ENCODE measurements at places on chromosomes 4 and X.

- no peak for DNase-seq
Measured at GRCh38 chrX:50865311-50865710, 45.2 kb upstream of the BMP15 start.

DNA sequence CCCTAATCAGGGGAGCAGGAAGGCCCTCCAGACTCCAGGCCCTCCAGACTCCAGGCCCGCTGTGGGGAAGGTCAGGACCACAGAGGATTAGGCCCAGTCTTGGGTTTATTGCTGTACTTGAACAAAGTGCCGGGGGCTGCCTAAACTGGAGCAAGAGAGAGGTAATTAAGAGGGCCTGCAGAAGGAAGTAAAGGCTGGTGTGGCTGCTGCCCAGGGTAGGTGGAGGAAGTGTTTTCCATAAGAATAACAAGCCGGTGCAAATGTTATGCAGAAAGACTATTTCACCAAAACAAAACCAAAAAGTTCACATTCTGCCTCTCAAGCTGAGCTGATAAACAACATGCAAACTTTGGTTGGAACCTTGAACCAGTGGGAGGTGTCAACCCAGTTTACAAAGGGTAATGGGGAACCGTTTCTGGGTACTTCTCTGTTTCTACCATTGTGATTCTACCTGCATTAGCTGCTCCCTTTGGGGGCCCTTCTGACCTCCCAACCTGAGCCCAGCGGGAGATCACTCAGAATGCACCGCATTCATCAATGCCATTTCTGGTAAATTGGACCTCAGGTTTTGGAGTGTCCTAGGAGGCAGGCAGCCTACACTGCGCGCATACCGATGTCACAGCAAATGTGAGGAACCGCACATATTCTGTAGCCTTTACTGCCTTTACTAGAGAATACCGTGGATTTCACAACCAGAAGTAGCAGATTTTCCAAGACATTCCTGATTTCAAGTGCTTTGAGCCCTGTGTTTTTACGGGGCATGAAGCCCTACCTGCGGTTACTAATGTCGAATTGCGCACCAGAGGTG lies 59.7 kb upstream of the BCOR start:
- no peak for DNase-seq

DNA sequence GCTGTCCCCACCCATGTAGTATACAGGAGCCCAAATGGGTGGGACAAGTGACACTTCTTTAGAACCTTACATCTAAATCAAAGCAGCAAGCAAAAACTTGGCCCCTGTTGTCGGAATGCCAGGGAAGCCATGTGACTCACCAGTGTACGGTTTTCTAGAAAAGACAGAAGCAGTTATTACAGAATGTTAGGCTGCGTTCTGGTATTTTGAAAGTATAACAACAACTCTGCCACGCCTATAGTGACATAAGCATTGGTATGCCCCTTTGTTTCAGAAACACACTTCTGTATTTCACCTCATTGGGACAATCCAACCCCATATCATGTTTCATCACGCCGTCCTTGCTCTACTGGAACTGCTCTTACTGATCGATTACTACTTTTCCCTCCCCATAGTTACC lies 14.8 kb downstream of the PDHA1 start:
- DNase-seq, result no peak

DNA sequence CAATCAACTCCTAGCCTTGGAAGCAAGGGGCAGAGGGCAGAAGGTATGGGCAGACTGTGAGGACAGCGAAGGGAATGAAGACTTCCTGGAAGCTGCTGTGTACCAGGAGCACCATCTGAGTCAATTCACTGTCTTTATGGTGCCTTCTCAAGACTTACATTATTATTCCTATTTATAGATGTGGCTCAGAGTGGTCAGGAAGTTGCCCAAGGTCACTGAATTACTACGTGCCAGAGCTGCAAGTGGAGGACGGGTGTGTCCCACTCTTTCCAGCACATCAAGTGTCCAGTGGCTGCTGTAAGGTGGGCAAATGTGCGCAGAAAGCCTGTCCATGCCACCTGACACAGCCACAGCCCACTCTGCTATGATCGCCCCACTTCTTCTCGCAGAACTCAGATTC lies 32.0 kb downstream of the SMPX start:
- no peak for DNase-seq

DNA sequence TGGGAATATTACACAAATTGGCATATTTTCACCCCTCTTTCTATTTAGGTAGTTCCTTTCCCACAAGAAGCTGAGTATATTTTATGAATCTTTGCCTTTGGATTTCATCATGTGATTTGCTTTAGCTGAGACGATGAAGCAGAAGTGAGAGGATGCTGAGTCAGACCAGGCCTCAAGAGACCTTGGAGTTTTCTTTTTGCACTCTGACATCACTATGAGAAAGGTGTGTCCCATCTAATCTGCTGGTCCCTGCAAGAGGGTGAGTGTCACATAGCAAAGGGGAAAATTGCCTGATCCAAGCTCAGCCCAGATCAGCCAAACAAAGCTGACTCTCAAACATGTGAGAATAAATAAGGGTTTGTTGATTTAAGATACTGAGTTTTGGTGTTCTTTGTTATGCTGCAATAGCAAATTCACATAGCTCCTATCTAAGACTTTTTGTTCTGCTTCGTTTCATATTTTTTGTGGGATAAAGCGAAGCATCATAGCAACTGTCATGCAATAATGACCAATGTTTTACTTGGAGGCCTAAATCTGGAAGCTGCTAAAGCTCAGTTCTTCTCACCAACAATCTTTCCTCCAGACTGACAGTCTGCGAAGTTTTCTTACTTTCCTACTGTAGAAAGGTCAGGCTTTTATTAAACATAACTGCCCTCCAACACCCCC lies 176.9 kb downstream of the PDHA2 start:
- no peak for DNase-seq

GRCh38 chr4:109826719-109827118 lies 1.1 kb upstream of the RRH start:
- DNase-seq, result no peak

- no peak for DNase-seq
Measured at GRCh38 chr4:113179996-113180395, 130.5 kb downstream of the ANK2 start.
